ENCODE measurements at places on chromosomes 12 and 14.

DNA sequence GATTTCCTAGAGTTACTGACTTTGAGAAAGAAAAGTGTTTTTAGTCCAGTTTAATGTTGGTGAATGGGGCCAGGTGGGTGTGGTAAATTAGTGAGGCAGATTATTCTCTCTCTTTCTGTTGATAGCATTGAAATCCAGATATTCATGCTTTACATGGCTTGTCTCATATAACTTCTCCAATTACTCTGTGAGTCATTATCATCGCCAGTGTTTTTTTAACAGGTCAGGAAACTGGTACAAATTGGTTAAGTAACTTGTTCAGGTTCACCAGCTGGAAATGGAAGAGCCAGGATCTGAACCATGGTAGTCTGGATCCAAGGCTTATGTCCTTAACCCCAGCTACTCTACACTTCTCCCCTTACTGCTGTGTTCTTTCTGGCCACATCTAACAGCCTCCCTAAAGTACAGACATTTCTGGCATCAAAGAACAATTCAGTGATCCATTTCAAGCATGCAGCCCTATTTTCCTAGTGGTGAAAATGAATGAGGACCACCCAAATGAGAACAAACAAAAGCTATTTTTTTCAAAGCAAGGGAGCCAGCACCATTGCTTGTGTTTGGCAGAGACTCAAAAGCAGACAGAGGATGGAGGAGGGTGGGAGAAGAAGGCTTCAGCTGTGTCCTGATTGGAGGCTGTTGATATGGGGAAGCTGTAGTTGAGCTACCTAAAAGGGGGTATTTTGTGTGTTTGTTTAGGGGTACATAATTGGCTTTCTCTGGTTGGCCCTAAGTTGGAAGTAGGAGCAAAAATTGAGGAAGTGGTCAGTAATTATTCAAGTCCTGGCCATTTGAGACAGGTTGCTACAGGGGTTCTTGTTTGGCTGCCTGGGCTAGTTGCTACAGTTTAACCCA, 1.7 kb downstream of the IRAK3 start:
- no peak for DNase-seq

DNA sequence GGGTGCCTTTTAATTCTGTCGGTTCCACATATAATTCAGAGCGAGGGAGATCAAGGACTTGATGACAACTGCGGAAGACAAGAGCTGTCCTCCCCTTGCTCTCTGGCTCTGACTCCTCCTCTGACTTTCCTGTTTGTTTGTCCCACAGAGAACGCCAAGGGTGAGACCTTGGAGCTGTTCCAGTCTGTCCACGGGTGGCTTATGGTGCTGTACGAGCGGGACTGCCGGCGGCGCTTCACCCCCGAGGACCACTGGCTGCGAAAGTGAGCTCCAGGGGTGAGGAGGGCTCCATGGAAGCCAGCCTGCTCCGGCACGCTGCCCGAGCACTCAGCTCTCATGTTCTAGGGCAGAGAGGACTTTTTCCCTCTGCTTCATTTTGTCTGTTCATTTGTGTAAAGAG, 32.8 kb downstream of the UBE3B start:
- no peak for DNase-seq

DNA sequence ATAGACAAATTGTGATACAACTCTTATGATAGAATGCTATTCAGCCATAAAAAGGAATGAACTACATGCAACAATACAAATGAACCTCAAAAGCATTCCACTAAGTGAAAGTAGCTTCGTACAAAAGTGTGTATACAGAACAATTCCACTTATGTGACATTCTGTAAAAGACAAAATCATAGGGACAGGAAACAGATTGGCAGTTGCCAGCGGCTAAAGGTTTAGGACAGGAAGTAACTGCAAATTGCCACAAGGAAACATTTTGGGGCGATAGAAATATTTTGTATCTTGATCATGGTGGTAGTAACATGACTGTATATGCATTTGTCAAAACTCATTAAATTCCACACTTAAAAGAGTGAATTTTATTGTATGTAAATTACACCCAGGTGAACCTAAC, 113.4 kb downstream of the CAPZA3 start:
- no peak for DNase-seq

- DNase-seq = no peak
Observed at GRCh38 chr14:49861699-49862088, 9.1 kb upstream of the NEMF start.

- no peak for DNase-seq
Observed at GRCh38 chr12:25377469-25378177, 126.9 kb upstream of the KRAS start.

- no peak for DNase-seq
Observed at GRCh38 chr14:23381871-23382270, 5.0 kb downstream of the CMTM5 start.

- DNase-seq = no peak
Observed at GRCh38 chr14:22772725-22773124, 6.2 kb downstream of the OXA1L start.

DNA sequence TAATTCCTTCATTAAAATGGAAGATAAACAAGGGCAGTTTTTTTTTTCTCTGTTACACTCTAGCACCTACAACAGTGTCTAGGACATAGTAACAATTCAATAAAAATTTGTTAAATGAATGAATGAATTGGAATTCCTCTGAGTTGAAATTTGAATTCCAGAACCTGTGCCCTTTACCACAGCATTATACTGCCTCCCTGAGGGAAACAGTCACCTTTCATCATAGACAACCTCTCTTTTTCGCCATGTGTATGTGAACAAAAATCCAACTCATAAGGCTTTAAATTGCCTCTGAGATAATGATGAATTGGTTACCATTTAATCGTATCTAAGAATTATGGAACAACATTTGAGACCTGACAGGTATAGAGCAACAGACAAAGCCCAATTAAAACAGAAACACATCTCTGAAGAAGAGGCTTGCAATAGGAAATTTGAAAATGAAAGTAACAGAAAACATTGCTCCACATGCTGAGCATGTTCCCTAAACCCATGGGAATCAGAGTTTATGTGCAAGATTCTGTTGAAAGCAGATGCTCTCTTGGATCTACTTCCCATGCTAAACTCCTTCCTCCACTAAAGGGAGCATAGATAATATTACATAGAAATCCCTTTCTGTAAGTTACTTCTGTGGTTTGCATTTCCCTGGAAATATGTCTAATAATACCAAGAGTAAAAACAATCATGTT, 657.8 kb downstream of the GALC start:
- DNase-seq = no peak

GRCh38 chr12:7193674-7194073, 4.2 kb downstream of the PEX5 start:
- no peak for DNase-seq

GRCh38 chr12:44875417-44875953, 630 bp downstream of the NELL2 start:
- peak; percentile 9 for DNase-seq

DNA sequence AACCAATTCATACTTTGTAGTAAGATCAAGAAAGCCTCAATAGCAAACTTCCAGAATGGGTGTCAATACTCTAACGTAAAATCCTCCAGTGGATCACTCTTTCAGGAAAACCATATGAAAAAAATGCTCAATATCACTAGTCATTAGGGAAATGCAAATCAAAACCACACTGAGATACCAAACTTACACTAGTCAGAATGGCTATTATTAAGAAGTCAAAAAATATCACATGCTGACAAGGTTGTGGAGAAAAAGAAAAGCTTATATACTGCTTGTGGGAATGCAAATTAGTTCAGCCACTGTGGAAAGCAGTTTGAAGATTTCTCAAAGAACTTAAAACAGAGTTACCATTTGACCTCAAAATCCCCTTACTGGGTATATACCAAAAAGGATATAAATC, 49.5 kb upstream of the ATXN7L3B start:
- DNase-seq = no peak

DNA sequence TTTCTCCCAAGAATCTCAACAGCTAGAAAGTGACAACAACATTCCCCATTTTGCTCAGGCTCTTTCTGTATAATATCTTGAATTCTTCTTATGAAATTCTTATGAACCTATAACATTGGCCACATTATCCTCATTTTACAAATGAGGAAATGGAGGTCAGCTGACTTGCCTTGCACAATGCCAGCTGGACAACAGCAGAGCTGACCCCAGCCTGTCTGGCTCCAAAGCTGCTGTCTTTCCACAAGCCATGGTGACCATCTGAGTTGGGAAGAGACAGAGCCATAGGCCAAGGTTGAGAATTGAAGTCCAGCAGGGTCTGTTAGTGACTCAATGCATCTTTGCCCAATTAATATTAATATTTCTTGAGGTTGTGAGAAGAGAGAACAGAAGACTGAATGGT, 87.3 kb downstream of the KSR2 start:
- DNase-seq = no peak

- no peak for DNase-seq
Observed at GRCh38 chr12:42485823-42486222, 103.7 kb downstream of the PRICKLE1 start.

DNA sequence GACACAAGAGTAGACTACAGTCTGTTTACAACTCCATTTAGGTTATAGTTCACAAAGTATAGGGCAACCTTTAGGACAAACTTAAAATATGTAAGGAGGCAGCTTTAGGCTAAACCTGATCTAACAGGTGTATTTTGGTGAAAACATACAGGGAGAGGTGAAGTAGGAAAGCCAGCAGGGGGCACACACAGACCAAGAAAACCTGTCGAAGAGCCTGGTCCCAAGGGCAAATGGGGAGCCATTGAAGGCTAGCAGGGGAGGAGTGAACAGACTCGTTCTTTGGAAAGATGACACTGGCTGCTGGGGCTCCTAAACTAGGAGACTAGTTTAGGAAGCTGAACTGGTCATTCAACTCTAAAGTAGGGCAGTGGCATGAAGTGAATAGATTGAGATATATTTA, 138.8 kb upstream of the WSCD2 start:
- DNase-seq = no peak
